ENCODE measurements at places on chromosomes 6 and 20. TPM values are rescaled to one million over a fixed set of nuclear protein-coding genes. Genes with fewer than 3 reads are reported as not detected.

GRCh38 chr20:62716198-62716940, 7.7 kb downstream of the NTSR1 start:
- H3K27me3 ChIP-seq: peaks cover under 1% of the 10 kb centered on the region
- no peaks in the 10 kb centered on the region for H3K4me1 ChIP-seq
- no peak overlapping the region for H3K4me3 ChIP-seq
- DNase-seq: no peak

GRCh38 chr6:1278061-1278720, 33.7 kb upstream of the FOXQ1 start:
- H3K4me1 ChIP-seq: no peaks in the 10 kb centered on the region
- DNase-seq: no peak
- H3K27ac ChIP-seq: no peak overlapping the region
- H3K27me3 ChIP-seq: no peaks in the 10 kb centered on the region

GRCh38 chr20:24678351-24679106, 209.1 kb downstream of the SYNDIG1 start:
- H3K27ac ChIP-seq: no peak overlapping the region
- no peaks in the 10 kb centered on the region for H3K36me3 ChIP-seq
- H3K4me3 ChIP-seq: no peak overlapping the region
- no peak for DNase-seq

GRCh38 chr6:6781873-6782227, 193.3 kb downstream of the LY86 start:
- no peak for DNase-seq
- H3K27me3 ChIP-seq: no peaks in the 10 kb centered on the region
- no peak overlapping the region for H3K27ac ChIP-seq

- no peak overlapping the region for H3K27ac ChIP-seq
- no peak for DNase-seq
- H3K27me3 ChIP-seq: no peaks in the 10 kb centered on the region
- no peaks in the 10 kb centered on the region for H3K4me1 ChIP-seq
- no peaks in the 10 kb centered on the region for H3K36me3 ChIP-seq
Measured at GRCh38 chr6:96947055-96947454, 22.5 kb downstream of the KLHL32 start.

DNA sequence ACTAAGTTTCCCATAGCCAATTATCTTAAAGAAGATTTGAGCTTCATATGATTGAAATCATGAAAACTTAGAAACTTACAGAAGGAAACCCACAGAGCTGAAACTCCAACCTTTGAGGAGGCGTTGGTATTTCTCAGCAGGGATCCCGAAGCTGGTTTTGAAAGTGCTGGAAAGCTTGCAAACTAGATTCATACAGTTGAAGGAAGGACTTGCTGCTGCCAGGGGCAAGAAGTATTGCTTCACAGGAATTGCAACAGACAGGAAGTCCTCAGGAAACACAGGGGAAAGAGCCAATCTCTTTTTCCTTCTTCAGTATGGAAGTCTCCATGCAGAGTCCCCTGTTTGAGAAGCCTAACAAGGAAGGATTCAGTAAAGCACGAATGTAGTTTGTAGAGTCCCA, 419.7 kb downstream of the CD109 start:
- no peak overlapping the region for H3K27ac ChIP-seq
- H3K27me3 ChIP-seq: no peaks in the 10 kb centered on the region
- H3K4me3 ChIP-seq: no peak overlapping the region

DNA sequence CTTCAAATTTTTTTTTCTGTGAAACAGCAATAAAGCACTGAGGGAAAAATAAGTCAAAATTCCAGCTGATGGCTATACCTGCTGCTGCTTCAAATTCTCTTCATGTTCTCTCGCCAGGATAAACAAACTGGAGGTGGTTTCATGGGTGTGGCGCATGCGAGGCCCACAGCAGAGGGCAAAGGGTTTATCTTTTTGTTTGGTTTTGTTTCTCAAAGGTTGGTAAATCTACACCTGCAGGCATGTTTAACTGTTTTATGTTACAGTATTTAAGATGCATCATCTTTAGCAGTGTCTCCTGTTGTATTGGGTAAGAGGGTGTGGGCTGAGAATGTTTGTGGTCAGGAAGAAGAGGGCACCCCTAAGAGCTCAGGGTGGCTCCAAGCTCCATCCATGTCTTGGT, 342.2 kb downstream of the CDH26 start:
- H3K36me3 ChIP-seq: no peaks in the 10 kb centered on the region
- DNase-seq: no peak
- H3K4me3 ChIP-seq: no peak overlapping the region
- H3K4me1 ChIP-seq: no peaks in the 10 kb centered on the region
- no peaks in the 10 kb centered on the region for H3K27me3 ChIP-seq

DNA sequence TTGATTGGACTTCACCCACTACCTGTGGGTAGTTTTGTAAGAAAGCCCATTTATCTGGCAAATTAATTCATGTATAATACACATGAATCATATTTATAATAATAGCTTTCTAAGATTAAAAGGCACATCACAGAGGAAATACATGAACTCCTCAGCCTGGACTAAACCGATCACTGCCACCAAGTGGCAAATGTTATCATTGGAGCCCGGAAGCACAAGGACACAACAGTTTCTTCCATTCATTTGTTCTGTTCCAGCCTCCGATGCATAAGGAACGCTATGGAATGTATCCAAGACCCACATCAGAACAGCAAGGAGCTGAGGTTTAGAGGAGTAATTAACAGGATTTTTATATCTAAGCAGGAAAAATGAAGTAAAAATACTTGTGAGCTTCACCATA, 13.9 kb upstream of the IPCEF1 start:
- H3K36me3 ChIP-seq: no peaks in the 10 kb centered on the region
- H3K27me3 ChIP-seq: no peaks in the 10 kb centered on the region
- no peak for DNase-seq

DNA sequence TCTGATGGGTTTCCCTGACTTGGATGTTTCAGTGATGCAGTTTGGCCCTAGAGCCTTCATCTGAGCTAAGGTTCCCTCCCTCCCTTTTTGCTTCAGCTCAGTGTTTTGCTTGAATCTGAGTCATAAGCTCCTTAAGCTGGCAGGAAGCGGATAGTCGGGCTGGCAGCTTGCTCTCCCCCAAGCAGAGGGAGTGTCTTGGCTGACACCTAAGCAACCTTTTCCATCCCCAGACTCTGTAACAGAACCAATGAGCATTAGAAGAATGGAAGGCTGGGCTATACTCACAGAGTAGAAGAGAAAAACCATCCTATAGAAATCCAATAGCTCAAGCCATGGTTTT, 98.3 kb downstream of the HAO1 start:
- H3K27me3 ChIP-seq: no peaks in the 10 kb centered on the region
- no peak overlapping the region for H3K4me3 ChIP-seq
- peaks cover 7% of the 10 kb centered on the region for H3K4me1 ChIP-seq

DNA sequence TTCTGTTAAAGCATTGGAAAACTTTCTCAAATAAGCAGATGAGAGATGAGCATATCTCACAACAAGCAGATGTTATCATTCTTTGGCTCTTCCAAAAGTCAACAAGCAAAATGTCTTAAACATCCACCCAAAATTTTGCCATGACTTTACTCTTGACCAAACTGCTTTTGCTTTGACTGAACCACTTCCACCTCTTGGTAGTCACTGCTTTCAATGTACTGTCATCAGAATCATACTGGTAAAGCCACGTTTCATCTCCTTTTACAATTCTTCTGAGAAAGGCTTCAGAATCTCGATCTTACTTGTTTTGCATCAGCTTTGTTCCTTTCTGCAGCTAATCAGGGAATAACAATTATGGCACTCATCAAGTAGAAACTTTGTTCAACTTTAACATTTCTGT, 498.5 kb upstream of the GJE1 start:
- no peak overlapping the region for H3K27ac ChIP-seq
- no peak for DNase-seq
- H3K36me3 ChIP-seq: no peaks in the 10 kb centered on the region
- no peaks in the 10 kb centered on the region for H3K27me3 ChIP-seq

GRCh38 chr6:161191007-161191406, 82.9 kb downstream of the AGPAT4 start:
- H3K27ac ChIP-seq: no peak overlapping the region
- peaks cover 6% of the 10 kb centered on the region for H3K4me1 ChIP-seq
- H3K27me3 ChIP-seq: no peaks in the 10 kb centered on the region
- no peak for DNase-seq
- no peak overlapping the region for H3K4me3 ChIP-seq

- DNase-seq: no peak
- H3K27me3 ChIP-seq: no peaks in the 10 kb centered on the region
- no peak overlapping the region for H3K4me3 ChIP-seq
- H3K4me1 ChIP-seq: no peaks in the 10 kb centered on the region
Measured at GRCh38 chr6:153564803-153565202, 433.7 kb upstream of the RGS17 start.

- H3K4me1 ChIP-seq: peaks cover 11% of the 10 kb centered on the region
- H3K36me3 ChIP-seq: no peaks in the 10 kb centered on the region
- H3K4me3 ChIP-seq: peak overlapping the region; percentile 75
- no peak for DNase-seq
- H3K27me3 ChIP-seq: no peaks in the 10 kb centered on the region
Measured at GRCh38 chr6:144063744-144064401, 31.5 kb downstream of the SF3B5 start.

- no peak overlapping the region for H3K27ac ChIP-seq
- no peaks in the 10 kb centered on the region for H3K27me3 ChIP-seq
- H3K36me3 ChIP-seq: no peaks in the 10 kb centered on the region
- no peak for DNase-seq
- no peak overlapping the region for H3K4me3 ChIP-seq
- no peaks in the 10 kb centered on the region for H3K4me1 ChIP-seq
Measured at GRCh38 chr6:164034602-164035140, 620.2 kb downstream of the QKI start.

GRCh38 chr6:157242791-157243190, 80.5 kb downstream of the TMEM242 start:
- no peak overlapping the region for H3K4me3 ChIP-seq
- H3K27ac ChIP-seq: no peak overlapping the region
- H3K27me3 ChIP-seq: no peaks in the 10 kb centered on the region
- H3K4me1 ChIP-seq: peaks cover 49% of the 10 kb centered on the region
- H3K36me3 ChIP-seq: no peaks in the 10 kb centered on the region

GRCh38 chr6:7239590-7239948, 73.4 kb downstream of the SSR1 start:
- H3K4me1 ChIP-seq: peaks cover 27% of the 10 kb centered on the region
- no peak for DNase-seq
- H3K4me3 ChIP-seq: no peak overlapping the region
- no peak overlapping the region for H3K27ac ChIP-seq
- H3K36me3 ChIP-seq: no peaks in the 10 kb centered on the region
- H3K27me3 ChIP-seq: no peaks in the 10 kb centered on the region

GRCh38 chr20:437787-438486, 24.4 kb downstream of the TBC1D20 start:
- peaks cover 10% of the 10 kb centered on the region for H3K4me1 ChIP-seq
- H3K27me3 ChIP-seq: no peaks in the 10 kb centered on the region
- H3K36me3 ChIP-seq: peaks cover 74% of the 10 kb centered on the region
- H3K4me3 ChIP-seq: no peak overlapping the region
- H3K27ac ChIP-seq: no peak overlapping the region

DNA sequence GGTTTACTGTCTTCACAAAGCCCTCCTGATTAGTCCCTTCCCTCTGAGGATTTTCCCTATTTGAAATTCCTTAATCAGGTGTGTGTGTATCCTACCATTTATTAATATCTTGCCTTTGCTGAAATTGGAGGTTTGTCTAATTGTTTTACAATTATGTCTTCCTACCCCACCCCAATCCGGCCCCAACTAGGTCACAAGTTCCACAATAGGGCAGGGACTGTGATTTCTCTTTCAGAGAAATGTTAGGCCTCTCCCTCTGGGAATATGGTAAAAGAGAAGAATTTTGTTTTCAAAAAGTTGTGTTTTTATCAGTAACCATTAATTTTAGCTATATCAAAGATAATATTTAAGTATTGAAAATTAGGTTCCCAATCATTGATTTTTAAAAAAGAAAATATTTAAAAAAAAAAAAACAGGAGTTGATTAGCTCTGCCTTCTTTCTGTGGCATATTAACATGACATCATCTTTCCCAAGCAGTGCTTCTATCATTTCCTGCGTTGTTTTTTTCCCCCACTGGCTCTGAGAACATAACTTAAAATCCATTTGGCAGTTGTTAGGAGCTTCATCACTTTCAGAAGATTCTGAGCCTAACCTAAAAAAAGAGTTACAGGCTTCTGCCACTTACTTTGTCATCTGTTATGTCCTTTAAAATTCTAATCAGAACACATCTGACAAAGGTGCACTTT, 36.1 kb downstream of the BLOC1S5 start:
- H3K4me1 ChIP-seq: peaks cover 10% of the 10 kb centered on the region
- no peak overlapping the region for H3K27ac ChIP-seq
- no peaks in the 10 kb centered on the region for H3K36me3 ChIP-seq
- DNase-seq: no peak
- H3K4me3 ChIP-seq: no peak overlapping the region

GRCh38 chr6:12012038-12012557, at the start of gene HIVEP1:
Gene HIVEP1, plus strand, starts transcription at chr6:12012312. Its CDS starts 3,317 bp downstream, at chr6:12015629.
- peak within 1 kb of the TSS; percentile 80 for H3K4me3 ChIP-seq
- DNase-seq: no peak
- no peaks in the 10 kb centered on the region for H3K27me3 ChIP-seq
- H3K27ac ChIP-seq: peak within 1 kb of the TSS; percentile 96

DNA sequence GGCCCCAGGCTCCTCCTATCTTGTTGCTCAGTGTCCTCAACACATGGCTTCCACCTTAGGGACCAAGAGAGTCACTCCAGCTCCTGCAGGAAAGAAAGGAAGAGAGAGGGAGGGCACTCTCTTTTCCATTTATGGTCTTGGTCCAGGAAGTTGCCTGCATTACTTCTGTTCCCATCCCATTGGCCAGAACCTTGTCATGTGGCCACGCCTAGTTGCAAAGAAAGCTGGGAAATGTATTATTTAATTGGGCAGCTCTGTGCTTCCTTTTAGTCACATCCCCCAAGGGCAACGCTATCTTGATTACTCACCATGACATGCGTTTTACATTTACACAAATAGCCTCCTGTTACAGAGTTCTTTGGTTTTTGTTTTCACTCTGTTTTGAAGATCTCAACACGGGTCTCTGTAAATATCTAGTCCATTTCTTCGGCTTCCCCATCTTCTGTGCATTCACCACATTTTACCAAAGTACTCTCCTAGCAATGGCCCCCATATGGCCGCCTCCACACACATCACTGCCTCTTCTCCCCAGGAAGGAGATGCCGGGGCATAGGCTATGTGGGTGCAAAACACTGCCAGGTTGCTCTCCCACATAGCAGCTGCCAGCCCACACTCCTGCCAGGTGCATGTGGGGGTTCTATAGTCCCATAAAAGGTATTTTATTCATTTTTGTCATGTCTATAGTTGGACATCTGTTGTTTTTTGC, 35.7 kb upstream of the ZMYND8 start:
- no peak overlapping the region for H3K4me3 ChIP-seq
- peak overlapping the region; percentile 42 for H3K27ac ChIP-seq
- no peaks in the 10 kb centered on the region for H3K4me1 ChIP-seq
- no peaks in the 10 kb centered on the region for H3K36me3 ChIP-seq

DNA sequence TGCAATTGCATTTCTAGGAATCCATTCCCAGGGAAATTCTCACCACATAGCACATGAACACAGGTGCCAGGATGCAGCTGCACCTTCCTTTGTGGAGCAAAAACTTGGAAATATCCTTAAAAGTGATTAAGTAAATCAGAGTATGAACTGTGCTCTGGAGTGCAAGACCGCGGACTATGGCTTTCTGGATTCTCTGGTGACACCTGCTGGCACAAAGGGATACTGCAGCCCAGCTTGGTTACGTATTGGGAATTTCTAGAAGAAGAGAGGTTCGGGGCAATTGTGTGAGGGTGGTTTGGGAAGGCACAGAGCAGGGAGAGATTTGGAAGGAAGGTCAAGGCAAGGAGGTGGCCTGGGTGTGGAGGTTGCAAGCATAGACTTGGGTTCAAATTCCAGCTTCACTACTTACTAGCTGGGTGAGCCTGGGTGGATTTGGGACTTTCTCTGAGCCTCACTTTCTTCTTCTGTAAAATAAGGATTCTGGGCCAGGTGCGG, 15.9 kb upstream of the PEDS1 start:
- no peaks in the 10 kb centered on the region for H3K27me3 ChIP-seq
- H3K4me3 ChIP-seq: no peak overlapping the region
- no peaks in the 10 kb centered on the region for H3K36me3 ChIP-seq

Gene COL10A1
- total RNA-seq: not detected

Gene CPXM1
- total RNA-seq: 19.4 TPM

Gene BEND3
- total RNA-seq: 2.0 TPM

Gene C2
- 2.9 TPM for total RNA-seq

Gene IL17F
- not detected for total RNA-seq

Gene TINAG
- not detected for total RNA-seq
